ENCODE measurements at places on chromosomes 7 and 10. TPM values are rescaled to one million over a fixed set of nuclear protein-coding genes. Genes with fewer than 3 reads are reported as not detected.

The CRHR2 gene
- not detected for total RNA-seq

The NUB1 gene
- total RNA-seq: 42.3 TPM

The EPHA1 gene
- 18.4 TPM for total RNA-seq

The C10orf67 gene
- total RNA-seq: not detected

The SMO gene
- 1.6 TPM for total RNA-seq

The TMEM254 gene
- 32.0 TPM for total RNA-seq

The ZNF425 gene
- total RNA-seq: 1.0 TPM

DNA sequence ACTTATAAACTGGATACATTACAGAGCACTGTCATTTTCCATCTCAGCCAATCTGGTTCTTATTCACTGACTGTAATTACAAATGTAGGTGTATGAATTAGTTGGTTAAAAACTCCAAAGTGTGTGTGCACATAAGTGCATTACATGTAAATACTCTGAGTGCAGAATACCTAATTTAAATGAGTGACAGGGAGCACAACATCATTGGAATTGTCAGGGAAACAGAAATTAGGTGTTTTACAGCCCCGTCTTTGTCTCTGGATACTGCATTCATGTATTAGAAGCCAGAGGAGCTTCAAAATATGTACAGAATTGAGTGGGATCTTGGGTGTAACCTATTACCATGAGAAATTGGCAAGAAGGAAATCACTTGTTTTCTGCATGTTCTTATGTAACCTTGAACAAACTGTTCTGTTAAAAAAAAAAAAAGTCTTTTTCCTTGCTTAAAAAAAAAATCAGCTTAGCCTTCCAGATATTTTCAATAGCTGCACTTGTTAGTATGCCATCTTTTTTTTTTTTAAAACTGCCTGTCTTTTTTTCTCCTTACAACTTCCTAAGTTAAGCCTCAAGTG, 31.1 kb downstream of the CELF2 start:
- no peaks in the 10 kb centered on the region for H3K4me1 ChIP-seq
- no peak for DNase-seq
- no peak overlapping the region for H3K4me3 ChIP-seq
- H3K36me3 ChIP-seq: no peaks in the 10 kb centered on the region
- H3K27ac ChIP-seq: no peak overlapping the region

DNA sequence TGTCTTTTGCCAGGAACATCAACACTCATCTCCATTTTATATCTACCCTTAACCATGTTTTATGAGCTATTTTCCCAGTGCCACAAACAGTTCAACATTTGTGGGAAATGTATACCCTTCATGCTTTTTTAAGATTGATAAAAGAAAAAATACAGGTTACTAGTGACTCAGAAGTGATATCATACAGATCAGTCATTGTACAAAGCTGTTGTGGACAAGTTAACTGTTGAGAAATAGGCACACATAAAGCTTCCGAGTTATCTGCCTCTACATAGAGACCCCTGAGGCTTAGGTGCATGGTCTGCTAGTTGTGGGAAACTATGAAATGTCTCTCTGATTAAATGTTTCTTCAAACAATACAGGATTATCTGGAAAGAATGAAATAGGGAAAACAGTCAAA, 96.3 kb downstream of the LSM5 start:
- H3K4me3 ChIP-seq: no peak overlapping the region
- no peaks in the 10 kb centered on the region for H3K4me1 ChIP-seq
- H3K27ac ChIP-seq: no peak overlapping the region
- DNase-seq: no peak
- H3K27me3 ChIP-seq: no peaks in the 10 kb centered on the region
- H3K36me3 ChIP-seq: no peaks in the 10 kb centered on the region

DNA sequence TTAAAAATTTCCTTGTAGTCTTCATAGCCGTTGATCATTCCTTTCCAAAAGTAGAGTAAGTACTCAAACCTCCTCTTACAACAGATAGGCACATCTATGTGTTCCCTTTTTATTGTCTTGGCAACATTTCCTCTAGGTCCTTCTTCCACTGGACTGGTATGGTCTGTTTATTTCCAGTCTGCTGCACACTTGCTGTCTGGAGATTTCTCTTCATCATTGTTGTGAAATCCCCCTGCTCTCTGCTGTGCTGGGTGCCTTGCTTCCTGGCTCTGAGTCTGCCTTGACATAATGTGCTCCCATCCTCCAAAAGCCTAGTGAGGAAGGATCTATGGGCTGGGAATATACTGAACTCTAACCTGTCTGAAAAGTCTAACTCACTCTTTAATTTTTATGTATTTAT, 545.3 kb upstream of the VSTM2A start:
- DNase-seq: no peak
- no peaks in the 10 kb centered on the region for H3K27me3 ChIP-seq
- H3K27ac ChIP-seq: no peak overlapping the region
- H3K4me3 ChIP-seq: no peak overlapping the region

DNA sequence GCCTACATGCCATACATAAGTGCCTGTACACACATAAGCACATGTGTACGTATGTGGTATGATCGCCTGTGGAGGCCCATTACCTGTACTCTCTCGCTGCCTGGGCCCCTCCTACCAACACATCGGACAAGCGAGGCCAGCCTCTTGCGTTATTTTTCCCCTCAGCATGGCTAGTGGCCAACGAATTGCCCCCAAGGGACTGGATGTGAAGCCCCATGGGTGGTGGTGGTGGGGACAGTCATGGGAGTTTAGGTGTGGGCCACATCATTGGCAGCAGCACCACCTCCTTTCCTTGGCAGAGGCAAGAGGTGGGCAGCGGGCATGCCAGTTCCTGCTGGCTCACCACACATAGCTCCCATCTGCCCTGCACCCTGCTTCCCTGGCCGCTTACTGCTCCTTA, 10.0 kb downstream of the GRK5 start:
- H3K27me3 ChIP-seq: no peaks in the 10 kb centered on the region
- no peaks in the 10 kb centered on the region for H3K36me3 ChIP-seq
- no peak overlapping the region for H3K27ac ChIP-seq
- no peak for DNase-seq
- peaks cover 1% of the 10 kb centered on the region for H3K4me1 ChIP-seq
- no peak overlapping the region for H3K4me3 ChIP-seq

GRCh38 chr7:100137851-100138760, 10.6 kb upstream of the LAMTOR4 start:
- H3K4me1 ChIP-seq: peaks cover 3% of the 10 kb centered on the region
- no peak overlapping the region for H3K27ac ChIP-seq
- no peak overlapping the region for H3K4me3 ChIP-seq
- no peaks in the 10 kb centered on the region for H3K27me3 ChIP-seq

DNA sequence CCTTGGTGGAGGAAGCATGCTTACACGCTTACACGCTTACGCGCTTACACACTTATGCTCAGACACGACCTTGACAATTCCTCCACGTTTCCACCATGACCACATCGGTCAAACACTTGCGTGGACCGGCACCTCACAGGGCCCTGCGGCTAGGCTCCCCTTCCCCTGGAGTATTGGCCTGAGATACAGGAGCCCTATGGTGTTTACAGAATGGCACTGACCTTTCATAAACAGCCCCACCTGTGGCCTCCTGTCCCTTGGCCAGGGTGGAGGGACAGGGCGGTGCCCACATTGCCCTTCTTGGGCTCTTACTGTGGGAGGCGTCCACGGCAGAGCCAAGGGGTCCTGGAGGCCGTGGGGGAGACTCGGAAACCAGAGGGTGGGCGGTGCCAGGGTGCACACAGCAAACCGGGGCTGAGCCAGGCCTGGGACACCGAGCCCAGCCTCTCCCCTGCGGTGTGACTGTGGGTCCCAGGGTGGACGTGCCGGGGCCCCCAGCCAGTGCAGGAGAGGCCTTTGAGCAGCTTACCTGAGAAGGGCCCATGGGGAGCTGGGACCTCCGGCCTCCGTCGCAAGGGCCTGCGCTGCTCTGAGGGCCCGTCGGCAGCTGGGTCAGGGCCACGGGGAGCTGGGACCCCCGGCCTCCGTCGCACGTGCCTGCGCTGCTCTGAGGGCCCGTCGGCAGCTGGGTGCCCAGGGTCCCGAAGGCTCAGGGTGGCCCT, 44.2 kb upstream of the FOXL3 start:
- H3K4me3 ChIP-seq: no peak overlapping the region
- no peaks in the 10 kb centered on the region for H3K4me1 ChIP-seq
- H3K36me3 ChIP-seq: no peaks in the 10 kb centered on the region
- no peak overlapping the region for H3K27ac ChIP-seq

GRCh38 chr10:16521311-16522016, at the start of gene C1QL3:
Gene C1QL3, minus strand, starts transcription at chr10:16521879. Its CDS starts 814 bp downstream, at chr10:16521065.
- peak within 1 kb of the TSS; percentile 33 for H3K4me3 ChIP-seq
- H3K4me1 ChIP-seq: no peaks in the 10 kb centered on the region
- no peak within 1 kb of the TSS for H3K27ac ChIP-seq

DNA sequence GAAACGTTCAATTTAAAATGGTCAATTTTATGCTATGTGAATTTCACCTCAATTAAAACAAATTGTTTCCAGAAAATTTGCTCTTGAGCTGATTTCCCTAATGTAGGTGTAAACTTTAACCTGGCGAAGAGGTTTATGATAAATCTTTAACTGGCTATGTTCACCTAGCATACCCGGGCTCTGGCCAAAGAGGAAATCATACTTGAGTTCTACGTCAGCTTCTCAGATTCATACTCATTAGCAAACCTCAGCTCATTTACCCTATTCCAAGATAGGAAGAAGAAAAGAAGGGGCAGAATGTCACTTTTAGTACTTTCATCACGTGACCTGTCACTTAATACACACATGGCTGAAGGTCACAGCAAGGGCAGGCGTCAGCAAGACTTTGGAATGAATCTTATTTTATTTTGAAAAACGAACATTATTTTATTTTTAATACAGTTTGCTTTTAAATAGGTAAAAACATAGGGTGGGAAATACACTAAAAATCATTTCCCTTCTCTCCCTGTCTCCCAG, 97.0 kb downstream of the ABLIM1 start:
- DNase-seq: no peak
- no peak overlapping the region for H3K27ac ChIP-seq
- no peak overlapping the region for H3K4me3 ChIP-seq
- no peaks in the 10 kb centered on the region for H3K4me1 ChIP-seq
- H3K36me3 ChIP-seq: no peaks in the 10 kb centered on the region

GRCh38 chr7:10082896-10083295, 890.8 kb upstream of the PHF14 start:
- H3K27ac ChIP-seq: no peak overlapping the region
- no peak for DNase-seq
- no peaks in the 10 kb centered on the region for H3K27me3 ChIP-seq
- H3K4me1 ChIP-seq: no peaks in the 10 kb centered on the region
- no peaks in the 10 kb centered on the region for H3K36me3 ChIP-seq

GRCh38 chr7:41169317-41169716, 533.6 kb downstream of the INHBA start:
- H3K4me3 ChIP-seq: no peak overlapping the region
- H3K4me1 ChIP-seq: no peaks in the 10 kb centered on the region
- H3K36me3 ChIP-seq: no peaks in the 10 kb centered on the region
- DNase-seq: no peak
- H3K27ac ChIP-seq: no peak overlapping the region
- H3K27me3 ChIP-seq: no peaks in the 10 kb centered on the region

DNA sequence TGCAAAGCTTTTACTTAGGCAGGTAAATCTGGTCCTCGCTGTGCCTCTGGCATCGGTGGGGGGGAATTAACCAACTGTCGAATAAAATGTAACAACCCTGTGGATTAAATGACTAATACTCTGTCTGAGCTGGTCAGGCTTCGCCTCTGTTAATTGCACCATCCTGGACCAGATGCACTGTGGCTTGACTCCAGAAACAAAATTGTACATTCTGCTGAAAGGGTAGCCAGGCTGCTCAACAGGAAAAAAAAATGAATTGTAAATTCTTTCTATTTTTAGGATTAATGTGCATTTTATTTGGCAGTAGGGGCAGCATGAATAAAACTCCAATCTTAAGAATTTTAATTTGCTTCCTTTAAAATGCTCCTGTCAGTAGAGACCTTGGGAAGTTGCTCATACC, 389.4 kb downstream of the SORCS1 start:
- H3K4me1 ChIP-seq: no peaks in the 10 kb centered on the region
- no peaks in the 10 kb centered on the region for H3K27me3 ChIP-seq
- H3K4me3 ChIP-seq: no peak overlapping the region
- no peak overlapping the region for H3K27ac ChIP-seq

GRCh38 chr10:90420637-90421318, 437.1 kb downstream of the HTR7 start:
- no peaks in the 10 kb centered on the region for H3K27me3 ChIP-seq
- no peak for DNase-seq
- no peaks in the 10 kb centered on the region for H3K36me3 ChIP-seq
- no peak overlapping the region for H3K27ac ChIP-seq
- H3K4me1 ChIP-seq: no peaks in the 10 kb centered on the region

DNA sequence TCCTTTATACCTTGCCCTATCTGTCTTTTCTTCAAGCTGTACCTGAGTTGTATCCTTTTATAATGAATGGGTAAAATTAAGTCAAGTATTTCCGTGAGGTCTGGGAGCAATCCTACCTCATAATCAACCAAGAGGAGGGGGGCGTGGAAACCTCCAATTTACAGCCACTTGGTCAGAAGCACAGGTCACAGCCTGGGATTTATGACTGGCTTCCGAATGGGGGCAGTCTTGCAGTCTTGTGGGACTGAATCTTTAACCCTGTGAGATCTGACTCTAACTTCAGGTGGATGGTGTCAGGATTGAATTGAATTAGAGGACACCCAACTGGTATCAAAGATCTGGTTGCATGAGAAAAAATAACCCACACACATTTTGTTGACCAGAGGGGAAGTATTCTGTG, 23.5 kb upstream of the KCNMA1 start:
- no peaks in the 10 kb centered on the region for H3K4me1 ChIP-seq
- H3K27ac ChIP-seq: no peak overlapping the region
- no peaks in the 10 kb centered on the region for H3K27me3 ChIP-seq
- H3K4me3 ChIP-seq: no peak overlapping the region
- H3K36me3 ChIP-seq: no peaks in the 10 kb centered on the region

GRCh38 chr10:23081891-23082290, 13.5 kb upstream of the MSRB2 start:
- no peak overlapping the region for H3K4me3 ChIP-seq
- no peak overlapping the region for H3K27ac ChIP-seq
- no peak for DNase-seq
- H3K27me3 ChIP-seq: no peaks in the 10 kb centered on the region

DNA sequence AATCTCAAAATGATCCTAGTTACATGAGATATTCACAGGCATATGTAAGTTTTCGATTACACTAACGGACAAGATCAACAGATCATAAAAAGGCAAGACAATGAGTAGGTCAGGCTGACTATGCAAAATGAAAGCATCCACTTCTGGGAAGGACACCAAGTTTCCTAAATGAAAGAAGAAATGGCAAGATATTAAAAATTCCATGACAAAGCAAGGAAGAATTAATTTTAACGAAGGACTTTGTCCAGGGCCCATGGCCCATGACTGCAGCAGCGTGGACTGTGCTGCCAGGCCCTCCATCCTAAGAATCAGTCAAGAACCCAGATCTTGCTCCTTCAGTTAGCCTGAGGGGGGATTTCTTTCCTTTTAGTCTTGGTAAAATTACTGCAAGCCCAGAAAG, 182.4 kb upstream of the FRMD4A start:
- H3K36me3 ChIP-seq: no peaks in the 10 kb centered on the region
- no peak for DNase-seq
- no peaks in the 10 kb centered on the region for H3K27me3 ChIP-seq
- no peak overlapping the region for H3K27ac ChIP-seq
- H3K4me3 ChIP-seq: no peak overlapping the region
